Hypothalamus (tissue), 51 donors: ENCODE measurements at places on chromosomes 3 and 15.

- DNase-seq: no peak
These were observed 32.3 kb downstream of the XXYLT1 start for GRCh38 chr3:195238586-195239118.

DNA sequence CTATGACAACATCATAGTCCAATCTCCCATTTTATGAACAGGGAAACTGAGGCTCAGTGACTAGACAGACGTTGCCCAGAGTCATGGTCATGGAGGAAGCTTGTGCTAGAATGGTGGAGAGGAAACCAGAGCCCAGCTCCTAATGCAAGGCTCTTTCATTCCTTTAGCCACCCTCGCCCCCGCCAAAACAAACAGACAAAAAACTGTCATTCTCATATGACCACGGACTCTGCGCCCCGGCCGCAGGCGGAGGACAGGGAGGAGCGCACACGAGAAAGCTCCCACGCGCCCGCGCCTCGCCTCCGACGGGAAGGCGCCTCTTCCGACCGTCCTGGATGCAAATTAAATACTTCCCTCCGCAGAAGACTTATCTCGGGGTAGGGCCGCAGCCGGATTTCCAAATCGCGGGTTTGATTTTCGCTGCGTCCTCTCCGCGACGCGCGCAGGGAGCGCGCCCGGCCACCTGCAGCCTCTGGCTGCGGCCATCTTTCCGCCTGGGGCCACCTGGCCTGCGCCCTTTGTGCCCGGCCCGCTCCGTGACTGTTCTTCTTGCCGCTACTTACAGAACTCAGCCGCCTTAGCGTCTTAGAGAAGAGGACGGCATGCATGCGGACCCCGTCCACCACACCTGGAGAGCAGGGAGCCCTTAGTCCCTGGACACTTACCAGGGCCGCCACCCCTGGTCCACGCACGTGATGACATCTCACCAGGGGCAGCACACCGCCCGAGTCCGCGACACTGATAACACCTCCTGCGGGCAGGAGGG lies 670 bp upstream of the ATP13A3 start:
- DNase-seq: no peak

GRCh38 chr15:45776772-45777171 lies 141.9 kb downstream of the SQOR start:
- no peak for DNase-seq

DNA sequence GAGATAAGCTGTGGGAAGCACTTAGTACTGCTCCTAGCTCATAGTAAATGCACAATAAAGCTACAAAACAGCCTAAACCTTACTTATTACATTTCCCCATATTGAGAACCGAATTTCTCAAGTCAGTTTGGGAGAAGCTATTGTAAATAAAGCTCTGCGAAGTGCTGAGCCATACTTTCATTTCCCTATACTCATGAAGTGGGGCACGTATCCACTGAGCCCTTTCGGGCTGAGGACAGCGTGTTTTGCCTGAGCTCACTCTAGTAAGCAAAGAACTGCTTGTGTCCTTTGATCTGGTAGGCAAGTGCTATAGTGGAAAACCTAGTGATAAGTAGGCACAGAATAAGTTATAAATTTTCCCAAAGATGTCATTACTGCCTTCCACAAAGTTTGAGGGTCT lies 165.0 kb downstream of the RSL24D1 start:
- DNase-seq: no peak

GRCh38 chr15:44328135-44328534 lies 39.6 kb downstream of the GOLM2 start:
- no peak for DNase-seq

- DNase-seq: no peak
These were observed 8.5 kb upstream of the IREB2 start for GRCh38 chr15:78429477-78429876.

DNA sequence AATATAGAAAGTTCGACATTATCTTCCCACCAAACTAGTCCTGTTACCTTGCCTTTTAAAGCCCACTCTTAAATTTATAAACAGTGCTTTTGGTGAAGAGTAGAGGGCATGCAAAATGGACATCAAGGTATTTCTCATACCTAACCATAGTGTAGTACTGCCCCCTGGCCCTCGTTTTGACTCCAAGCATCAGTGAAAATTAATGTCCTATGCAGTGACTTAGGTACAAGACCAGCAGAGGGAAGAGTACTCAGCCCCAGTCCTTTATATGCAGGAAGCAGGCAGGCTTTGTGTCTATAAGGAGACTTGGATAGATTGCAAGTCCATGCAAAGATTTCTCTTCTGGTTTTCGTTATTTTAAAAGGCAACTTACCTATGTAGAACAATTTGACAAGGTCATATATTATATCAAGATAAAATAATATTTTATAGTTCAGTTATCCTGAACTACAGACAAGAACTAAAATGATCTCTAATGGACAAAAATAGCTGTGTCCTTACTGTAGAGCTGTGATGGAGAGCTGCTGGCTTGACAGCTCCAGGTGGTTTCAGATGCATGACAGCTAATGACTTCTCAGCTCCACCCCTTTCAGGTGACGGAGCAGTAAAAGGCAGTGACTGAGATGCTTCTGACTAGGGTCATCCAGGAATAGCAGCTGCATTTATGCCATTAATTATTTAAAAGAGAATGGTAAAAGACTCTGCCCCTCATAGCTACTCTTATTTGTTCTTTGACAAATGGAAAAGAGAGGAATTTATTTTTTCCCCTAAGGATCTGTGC lies 646.1 kb downstream of the SQOR start:
- DNase-seq: no peak

DNA sequence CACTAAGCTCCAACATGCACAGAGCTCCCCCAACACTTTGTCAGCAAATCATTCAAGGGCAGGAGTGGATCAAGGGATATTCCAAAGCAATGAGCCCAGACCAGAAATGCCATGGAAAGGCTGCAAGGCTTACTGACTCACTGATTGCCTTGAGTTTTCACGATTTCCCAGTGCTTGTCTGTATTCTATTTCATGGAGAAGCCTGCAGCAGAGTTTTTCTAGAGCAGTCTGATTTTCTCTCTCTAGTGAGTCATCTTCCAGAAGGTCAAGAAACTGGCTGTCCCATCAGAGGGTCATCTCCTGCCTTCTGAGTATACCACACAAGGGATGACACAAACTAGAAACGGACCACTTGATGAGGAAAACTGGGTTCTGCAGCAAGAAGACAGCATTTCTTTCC lies 16.5 kb downstream of the LMCD1 start:
- no peak for DNase-seq

GRCh38 chr3:47406762-47407149 lies 25.9 kb downstream of the PTPN23 start:
- no peak for DNase-seq

- no peak for DNase-seq
These were observed 15.9 kb upstream of the SKOR1 start for GRCh38 chr15:67809441-67809840.

GRCh38 chr3:16477056-16477455 lies 36.4 kb downstream of the RFTN1 start:
- DNase-seq: no peak

GRCh38 chr15:53555226-53555625 lies 204.2 kb downstream of the WDR72 start:
- no peak for DNase-seq

DNA sequence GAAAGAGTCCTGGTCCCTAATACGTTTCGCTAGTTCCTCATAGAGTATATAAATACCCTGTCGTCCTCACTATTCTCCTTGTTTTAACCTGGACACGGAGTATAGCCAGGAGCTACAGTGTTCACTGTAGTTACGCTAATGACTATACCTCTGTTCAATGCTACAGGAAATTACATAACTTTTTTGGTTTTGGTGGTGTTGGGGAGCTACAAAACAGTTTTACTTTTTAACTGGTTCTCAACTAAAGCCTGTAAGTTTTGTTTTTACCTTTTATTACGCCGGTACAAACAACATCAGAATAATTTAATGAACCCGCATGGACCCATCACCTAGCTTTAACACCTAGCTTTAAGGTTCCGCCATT lies 1.5 kb downstream of the LMLN start:
- no peak for DNase-seq

- no peak for DNase-seq
These were observed 60.8 kb downstream of the NSMCE3 start for GRCh38 chr15:29208836-29209235.

DNA sequence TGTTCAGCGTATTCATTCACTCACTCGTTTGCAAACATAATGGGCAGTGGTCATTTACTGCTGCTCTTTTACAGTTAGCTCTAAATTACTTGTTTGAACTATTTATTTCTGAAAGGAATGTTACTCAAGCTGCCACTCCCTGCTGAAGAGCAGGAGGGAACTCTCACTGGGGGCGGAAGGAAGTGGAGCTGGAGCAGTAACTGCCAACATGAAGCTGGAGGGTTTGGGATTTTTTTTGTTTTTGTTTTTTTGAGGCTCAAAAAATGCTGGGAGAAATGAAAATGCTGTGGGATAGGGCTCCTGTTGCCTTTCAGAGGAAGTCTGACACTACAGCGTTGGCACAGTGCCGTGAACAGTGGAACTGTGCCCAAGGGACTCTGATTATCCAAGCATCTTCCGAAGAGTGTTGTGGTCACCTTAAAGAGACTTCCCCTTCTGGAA lies 44.1 kb downstream of the SENP2 start:
- DNase-seq: no peak

DNA sequence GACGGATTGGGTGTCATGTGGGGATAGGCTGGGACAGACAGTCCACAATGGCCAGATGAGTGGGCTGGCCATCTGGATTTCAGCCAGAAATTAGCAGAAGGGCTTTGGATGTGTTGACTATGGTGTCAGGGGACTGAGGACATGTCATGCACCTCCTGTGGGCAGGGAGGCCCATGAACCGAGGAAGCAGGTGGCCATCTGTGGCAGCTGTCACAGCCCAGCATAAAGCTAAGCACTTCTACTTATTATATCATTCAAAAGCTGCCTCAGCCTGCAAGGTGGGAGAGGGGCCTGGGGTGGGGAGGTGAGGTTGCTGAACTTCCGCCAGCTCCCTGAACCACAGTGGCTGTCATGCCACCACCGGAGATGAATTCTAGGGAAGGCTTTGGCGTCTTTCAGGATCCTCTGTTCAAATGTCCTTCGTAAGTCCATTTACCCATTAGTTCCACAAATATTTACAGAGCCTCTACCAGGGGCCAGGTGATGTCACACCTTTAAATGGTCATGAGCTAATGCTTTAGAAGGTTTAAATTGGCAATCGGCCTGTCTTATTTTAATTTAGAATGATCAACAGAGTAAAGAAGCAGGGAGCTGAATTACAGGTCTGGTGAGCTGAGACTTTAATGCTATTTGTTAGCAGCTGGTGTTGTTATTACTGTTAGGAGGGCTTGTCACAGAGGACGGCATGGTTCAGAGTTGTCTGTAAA lies 23.6 kb upstream of the CAV3 start:
- no peak for DNase-seq

DNA sequence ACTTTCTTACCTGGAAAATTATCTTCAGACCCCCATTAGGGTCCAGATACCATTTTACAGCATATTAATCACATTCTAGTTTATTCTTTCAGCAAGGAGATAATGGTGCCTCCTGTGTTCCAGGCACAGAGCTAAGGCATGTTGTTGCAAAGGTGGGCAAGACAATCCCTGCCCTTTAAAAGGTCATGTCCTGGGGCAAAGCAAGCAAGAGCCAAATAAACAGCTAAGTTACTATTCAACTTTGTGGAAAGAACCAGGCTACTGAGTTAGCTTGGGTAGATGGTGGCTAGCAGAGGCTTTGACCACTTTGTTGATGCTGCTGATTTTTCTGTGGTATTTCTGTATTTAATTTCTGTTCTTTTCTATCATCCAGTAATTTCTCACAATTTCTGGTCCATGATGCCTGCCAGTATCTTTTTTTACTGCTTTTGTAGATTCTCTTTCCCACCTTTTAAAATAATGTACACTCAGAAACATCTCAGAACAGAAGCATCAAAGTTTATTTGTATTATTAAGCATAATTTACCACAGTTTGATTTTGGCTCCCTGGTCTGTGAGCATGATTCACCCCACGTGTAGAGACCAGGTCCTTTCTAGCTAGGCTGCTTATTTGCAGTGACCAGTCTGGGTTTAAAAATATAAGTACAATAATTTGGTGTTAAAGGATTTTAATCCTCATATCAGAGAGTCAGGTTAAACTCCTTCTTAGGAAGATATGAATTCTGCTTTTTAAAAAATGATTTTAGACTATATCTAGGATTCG lies 71.5 kb downstream of the LRRC28 start:
- DNase-seq: no peak

GRCh38 chr3:50278880-50279224 lies at the start of gene LSMEM2:
Gene LSMEM2 (plus strand): TSS chr3:50279087. CDS start chr3:50279114, 27 bp downstream.
- DNase-seq: peak; percentile 33
